Foreskin melanocyte (primary cell): ENCODE measurements at places on chromosomes 3 and 15.

- peak; percentile 92 for DNase-seq
Measured at GRCh38 chr15:48433226-48433886, 102.1 kb downstream of the DUT start.

DNA sequence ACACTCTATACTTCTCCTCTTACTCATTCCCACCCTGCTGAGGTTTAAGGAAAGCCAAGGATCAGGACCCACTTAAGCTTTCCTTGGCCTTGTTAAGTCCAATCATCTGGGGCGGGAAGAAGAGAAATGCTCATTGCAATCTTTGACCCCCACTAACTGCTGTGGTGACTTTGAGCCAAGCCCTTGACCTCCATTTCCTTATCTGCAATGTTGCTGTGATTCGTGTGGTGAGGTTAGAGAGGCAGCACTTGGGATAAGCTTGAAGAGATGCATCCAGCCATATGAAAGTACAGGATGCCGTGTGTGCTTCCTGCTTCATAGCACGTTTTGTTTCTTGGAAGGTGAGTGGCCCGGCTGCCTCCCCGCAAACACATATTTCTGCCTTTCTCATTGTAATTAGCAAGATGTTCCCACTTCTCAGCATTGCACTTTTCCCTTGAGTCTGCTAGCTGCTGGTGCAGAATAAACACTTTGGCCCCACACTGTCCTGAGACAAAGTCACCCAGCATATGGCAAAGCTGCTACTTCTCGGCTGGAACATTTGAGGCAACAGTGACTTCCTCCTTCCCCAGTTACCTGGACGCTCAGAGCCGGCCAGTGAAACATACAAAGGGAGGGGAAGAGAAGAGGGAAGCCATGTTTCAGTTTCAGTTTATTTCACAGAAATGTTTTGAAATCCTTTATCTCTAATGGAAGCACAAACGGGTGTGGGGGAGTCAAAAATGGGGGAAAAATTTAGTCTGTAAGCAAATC, 10.5 kb upstream of the NUDT16 start:
- no peak for DNase-seq

DNA sequence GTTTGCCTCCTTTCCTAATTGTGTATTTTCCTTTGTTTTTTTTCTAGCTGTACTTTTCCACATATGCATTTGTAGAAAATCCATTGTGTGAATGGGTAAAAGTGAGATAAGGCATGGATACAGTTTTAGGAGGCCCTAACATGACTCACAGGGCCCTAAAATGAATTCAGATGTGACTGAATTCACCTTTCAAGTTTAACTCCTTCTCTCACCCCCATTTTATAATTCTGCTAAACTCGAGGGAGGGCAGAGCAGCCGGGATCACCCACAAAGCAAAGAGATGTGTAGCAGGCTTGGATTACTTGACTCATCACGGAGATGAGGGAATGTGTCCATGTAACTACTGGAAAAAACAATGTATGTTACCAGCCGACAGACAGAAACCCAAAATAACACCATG, 59.9 kb downstream of the FOXP1 start:
- DNase-seq, result no peak

DNA sequence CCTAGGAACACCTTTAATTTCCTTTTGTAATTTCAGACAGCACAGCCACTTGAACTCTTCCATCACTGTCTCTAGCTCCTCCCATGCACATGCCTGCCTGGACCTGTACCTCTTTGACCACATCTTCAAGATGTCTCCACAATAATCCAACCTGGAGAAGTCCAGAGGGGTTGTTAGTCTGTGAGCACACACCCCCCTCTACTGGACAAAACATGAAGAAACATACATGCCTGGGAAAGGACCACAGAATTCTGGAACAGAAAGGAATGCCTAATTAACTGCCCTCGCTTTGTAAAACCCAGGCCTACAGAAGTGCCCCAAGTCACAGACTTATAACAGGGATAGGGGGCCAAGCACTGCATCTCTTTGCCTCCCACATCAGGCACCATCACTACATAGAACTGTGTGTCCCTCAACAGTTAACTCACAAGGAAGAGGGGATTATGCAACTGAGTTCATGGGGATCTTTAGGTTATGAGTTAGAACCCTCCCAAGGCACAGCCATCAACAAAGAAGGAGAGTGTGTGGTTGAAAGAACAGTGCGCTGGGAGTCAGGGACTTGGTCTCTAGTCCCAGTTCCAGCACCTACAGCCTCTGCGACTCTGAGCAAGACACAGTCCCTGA, 61.7 kb downstream of the FMN1 start:
- DNase-seq, result no peak

DNA sequence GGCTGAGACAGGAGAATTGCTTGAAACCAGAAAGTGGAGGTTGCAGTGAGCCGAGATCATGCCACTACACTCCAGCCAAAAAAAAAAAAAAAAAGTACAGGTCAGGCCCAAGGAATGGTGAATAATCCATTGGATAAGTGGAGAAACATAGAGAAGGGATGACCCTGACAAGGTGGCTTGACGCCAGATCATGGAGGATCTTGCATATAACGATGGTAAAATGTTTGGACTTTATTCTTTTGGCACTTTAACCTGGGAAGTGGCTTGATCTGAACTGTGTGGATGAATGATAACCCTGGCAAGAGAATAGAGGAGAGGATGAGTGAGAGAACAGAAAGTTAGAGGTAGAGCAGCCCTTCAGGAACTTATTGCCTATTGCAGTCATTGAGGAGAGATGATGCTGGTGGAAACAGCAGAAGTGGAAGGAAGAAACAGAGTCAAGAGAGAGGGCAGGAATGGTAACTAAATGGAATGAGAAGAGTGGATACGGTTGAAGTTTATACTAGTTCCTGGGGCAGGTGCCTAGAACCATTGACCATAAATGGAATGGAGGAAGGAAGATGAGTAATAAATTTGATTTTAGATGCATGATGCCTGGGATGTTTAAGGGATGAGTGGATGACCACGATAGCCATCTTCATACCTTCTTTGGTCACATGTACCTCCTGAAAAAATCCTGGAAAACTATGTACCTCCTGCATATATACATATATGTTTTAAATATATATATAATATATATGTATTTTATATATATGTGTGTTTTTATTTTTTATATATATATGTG, 57.8 kb downstream of the BLM start:
- DNase-seq, result no peak

GRCh38 chr3:151460774-151461450, at the start of gene IGSF10:
IGSF10 (minus strand) TSS chr3:151461061; CDS start chr3:151458709, 2,352 bp downstream.
- DNase-seq, result no peak

GRCh38 chr3:197019021-197019420, 10.6 kb downstream of the MELTF start:
- peak; percentile 93 for DNase-seq

DNA sequence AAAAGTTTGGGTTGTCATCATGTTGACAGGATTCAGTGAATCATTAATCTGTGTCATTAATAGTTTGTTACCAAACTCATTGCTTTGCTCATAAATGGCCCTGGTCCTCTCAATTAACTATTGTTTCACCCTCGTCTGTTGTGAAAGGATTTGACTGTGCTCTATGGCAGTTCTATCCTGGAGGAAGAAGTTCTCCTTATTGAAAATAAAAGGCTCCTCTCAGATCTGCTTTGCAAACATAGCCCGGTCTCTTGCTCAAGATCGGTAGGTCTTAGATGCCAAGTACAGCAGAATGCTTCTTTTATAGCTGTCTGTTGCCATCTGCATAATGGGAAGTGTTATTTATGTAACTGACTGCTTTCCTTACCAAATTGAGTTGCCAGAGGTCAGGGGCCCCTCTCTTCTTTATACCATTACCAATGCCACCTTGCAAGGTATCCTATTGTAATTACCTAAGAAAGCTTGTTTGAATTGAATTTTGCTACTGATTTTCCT, 146.5 kb downstream of the EBLN2 start:
- DNase-seq, result peak; percentile 89

- DNase-seq, result peak; percentile 50
Measured at GRCh38 chr3:17894434-17895060, 152.1 kb upstream of the TBC1D5 start.

DNA sequence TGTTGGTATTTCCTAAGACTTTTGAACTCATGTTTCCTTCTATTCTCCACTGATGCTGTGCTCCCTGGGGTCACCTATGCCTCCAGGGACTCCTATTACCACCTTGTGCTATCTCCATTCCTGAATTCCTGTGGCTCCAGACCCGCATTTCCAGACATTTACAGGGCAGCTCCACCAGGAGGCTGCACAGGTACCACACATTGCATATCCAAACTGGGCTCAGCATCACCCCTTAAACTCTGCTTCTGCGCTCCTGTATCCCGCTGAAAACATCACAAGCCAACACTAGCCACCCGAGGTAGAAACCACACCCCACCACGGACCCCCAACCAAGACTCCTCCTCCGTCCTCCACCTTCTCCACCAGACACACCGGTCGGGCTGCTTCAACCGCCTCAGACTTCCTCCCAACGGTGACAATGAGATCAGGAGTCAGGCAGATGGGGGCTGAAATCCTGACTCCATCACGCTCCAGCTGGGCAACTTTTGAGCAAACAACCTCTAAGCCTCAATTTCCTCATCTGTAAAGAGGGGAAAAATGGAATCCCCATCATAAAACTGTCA, 10.4 kb downstream of the TNK2 start:
- no peak for DNase-seq

- DNase-seq, result peak; percentile 41
Measured at GRCh38 chr15:57158589-57158988, 217.7 kb upstream of the CGNL1 start.

GRCh38 chr3:57007521-57008460, 52.7 kb upstream of the SPATA12 start:
- no peak for DNase-seq

GRCh38 chr3:37996785-37997301, 6.3 kb downstream of the VILL start:
- peak; percentile 67 for DNase-seq

DNA sequence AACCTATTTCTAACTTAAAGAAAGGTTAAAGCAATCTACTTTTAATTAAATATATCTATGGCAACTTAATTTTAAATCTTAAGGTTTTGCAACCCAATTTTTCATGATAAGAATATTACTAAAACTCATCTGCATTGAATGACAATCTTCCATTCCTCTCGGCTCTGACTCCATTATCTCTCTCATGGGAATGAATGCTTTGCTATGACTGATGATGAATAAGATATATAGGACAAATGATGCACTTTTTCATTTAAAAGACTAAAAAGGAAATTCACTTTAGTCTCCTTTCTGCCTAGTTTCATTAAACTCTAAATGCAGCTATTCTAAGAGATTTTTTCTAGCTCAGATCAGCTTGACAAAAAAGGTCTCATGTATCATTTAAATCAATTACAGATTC, 68.7 kb downstream of the GBE1 start:
- DNase-seq, result no peak

DNA sequence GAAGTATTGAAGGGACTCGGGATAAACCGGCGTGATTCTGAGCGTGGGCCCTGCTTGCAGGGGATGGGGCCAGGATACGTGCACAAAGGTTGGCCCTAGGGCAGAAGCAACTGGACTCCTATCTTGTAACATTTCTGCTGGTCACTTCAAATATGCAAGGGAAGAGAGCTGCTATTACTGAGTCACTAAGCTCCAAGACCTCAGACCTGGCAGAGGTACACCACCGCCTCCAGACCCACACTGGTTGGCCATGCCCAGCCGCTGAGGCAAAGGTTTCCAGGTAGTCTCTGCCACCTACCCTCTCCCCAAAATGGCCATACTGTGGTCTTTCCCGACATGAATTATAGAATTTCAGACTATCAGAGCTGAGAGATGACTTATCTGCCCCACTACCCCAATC, 13.4 kb upstream of the STRA6 start:
- no peak for DNase-seq

- DNase-seq, result no peak
Measured at GRCh38 chr3:187763850-187764648, 18.8 kb upstream of the BCL6 start.

GRCh38 chr3:56484122-56484521, 15.9 kb upstream of the ERC2 start:
- no peak for DNase-seq

GRCh38 chr3:114404590-114404989, 110.8 kb downstream of the TIGIT start:
- no peak for DNase-seq

DNA sequence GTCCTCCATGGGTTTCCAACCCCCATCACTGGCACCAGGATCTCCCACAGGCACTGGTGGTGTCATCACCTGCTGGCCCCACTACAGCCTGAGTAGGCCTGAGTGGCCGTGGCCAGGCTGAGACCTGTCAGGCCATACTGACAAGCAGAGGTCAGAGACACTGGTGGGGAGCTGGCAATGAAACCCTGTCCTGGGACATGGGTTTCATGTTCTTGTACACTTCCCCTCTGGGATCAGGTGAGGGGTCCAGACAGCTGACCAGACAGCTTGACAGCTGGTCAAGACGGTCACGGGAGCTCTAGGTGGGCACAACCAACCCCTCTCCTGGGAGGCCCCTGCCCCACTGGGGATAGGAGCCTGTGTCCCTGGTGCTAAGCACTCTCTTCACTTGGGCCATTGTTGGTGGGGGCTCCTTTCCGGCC, 13.1 kb downstream of the ZBTB47 start:
- DNase-seq, result no peak

GRCh38 chr3:124587053-124587408, 143.2 kb upstream of the UMPS start:
- no peak for DNase-seq

GRCh38 chr15:94287794-94288246, 56.5 kb downstream of the MCTP2 start:
- DNase-seq, result no peak

- DNase-seq, result no peak
Measured at GRCh38 chr3:31522152-31522551, 10.6 kb upstream of the STT3B start.

- peak; percentile 51 for DNase-seq
Measured at GRCh38 chr3:150309557-150309956, 98.5 kb upstream of the TSC22D2 start.

DNA sequence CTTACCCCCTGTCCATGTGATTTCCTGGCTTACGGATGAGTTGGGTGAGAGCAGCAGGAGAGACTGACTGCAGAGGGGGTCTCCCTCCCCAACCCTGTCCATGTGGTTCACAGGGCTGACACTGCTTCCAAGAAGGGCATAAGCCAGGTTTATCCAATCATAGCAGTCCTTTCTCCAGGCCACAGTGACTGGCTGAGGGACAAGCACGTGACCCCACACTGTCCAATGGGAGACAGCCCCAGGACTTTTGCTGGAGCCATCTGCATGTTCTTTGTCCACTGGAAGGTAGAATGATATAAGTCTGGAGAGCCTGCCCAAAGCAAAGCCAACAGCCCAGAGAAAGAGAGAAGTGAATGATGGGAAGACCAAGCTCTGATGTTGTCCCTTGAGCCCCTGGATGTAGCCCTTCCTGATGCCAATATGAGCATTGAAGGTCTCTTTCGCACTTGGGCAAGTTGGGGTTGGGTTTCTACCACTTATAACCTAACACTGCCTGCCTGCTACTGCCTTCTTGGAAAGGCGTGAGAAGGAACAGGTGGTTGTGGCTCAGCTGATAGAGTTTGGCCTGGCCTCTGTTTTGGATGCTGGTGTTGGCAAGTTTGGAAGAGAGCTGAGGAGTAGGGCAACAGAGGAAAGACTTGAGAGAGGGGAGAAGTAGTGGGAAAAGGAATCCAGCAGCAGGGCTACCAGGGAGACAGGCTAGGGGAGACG, 41.3 kb upstream of the GRIP2 start:
- DNase-seq, result no peak

GRCh38 chr3:43696441-43696840, 5.7 kb downstream of the ABHD5 start:
- no peak for DNase-seq

GRCh38 chr3:166759736-166760513, 620.2 kb downstream of the ZBBX start:
- DNase-seq, result no peak
